CD4-positive, alpha-beta T cell (primary cell): ENCODE measurements at places on chromosomes 5 and 9. TPM values are rescaled to one million over a fixed set of nuclear protein-coding genes. Genes with fewer than 3 reads are reported as not detected.

The ENTREP1 gene
- total RNA-seq = 0.08 TPM

GRCh38 chr9:121760571-121760970 is 109.1 kb downstream of the DAB2IP start:
- DNase-seq = no peak

The EGFL7 gene
- not detected for total RNA-seq

GRCh38 chr5:109695005-109695926 is 5.5 kb downstream of the MAN2A1 start:
- no peak for DNase-seq

The STX17 gene
- total RNA-seq = 29.3 TPM

DNA sequence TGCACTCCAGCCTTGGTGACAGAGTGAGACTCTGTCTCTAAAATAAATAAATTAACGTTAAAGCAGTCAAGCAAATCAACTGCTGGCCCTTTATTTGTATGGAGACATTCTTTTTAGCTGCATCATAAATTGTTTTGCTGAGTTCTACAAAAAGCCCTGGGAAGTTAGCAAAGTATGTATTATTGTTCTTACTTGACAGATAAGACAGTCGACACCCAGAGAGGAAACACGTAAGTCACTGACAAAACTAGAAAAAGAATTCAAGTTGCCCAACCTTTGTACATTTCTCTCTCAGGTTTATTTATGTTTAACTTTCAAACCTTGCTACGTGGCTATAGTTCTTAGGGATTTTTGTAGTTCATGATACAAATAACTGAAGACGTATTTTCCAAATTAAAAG is 40.4 kb upstream of the MACIR start:
- DNase-seq = no peak

GRCh38 chr5:99061711-99062110 is 132.9 kb upstream of the CHD1 start:
- no peak for DNase-seq

DNA sequence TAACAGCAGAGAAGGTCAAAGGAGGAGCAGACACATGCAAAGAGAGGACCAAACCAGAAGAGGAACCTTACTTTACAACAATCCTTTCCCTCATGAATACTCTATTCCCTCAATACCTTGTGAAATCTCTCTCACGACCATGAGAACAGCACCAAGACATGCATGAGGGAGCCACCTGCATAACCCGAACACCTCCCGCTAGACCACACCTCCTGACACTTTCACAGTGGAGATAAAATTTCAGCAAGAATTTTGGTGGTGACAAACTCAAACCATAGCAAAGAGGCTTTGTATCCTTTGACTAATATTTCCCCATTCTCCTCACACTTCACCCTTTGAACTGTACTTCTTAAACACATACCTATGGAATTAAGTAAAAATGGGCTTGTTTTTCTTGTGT is 101.7 kb downstream of the RORB start:
- DNase-seq = no peak

DNA sequence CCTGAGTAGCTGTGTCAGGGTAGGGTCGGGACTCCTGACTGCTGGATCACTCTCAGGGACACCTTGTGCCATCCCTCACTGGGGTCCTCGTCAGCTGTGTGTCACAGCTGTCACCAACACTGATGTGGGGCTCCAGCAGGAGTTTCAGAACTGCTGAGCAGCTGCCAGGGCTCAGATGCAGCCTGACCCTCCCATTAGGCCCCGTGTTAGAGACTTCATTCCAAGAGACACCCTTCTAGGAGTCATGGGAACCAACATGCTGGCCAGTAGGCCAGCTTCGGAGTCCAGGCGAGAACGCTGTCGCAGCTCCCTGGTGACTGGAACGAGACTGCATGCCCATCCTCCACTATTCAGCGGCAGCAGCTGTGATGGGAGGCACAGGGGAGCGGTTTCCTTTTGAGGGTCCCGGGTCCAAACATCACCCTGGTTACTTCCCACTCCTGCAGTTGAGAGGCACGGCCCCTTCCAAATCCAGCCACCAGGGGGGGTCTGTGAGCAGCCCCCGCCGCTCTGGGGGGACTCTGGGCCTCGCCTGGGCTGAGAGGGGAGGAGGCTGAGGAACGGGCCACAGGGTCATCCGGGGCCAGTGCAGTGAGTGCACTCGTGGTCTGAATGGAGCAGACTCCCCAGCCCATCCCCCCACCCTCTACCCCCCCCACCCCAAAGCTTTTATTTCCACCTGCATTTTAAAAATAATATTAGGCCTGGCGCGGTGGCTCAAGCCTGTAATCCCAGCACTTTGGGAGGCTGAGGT is 12.6 kb upstream of the TCF7 start:
- DNase-seq = peak; percentile 71

DNA sequence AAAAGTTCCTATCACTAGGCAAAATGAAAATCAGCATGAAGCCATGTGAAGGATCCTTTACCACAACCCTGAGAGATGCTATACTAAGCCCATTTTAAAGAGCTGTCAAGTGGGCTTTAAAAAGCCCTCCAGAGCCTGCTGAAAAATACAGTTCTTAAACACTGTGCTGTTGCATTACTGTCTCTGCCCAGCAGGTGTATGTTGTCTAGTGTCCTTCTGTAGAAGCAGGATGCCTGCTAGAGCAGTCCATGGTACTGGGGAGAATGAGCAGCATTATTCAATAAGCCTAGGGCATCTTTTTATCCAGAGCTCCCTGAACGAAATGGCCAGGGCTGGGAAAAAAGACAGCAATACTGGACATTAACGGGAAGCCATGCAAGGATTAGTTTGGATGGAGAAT is 126.2 kb upstream of the PLCXD3 start:
- no peak for DNase-seq

- DNase-seq = no peak
Observed at GRCh38 chr5:142446131-142446959, 121.5 kb upstream of the SPRY4 start.

DNA sequence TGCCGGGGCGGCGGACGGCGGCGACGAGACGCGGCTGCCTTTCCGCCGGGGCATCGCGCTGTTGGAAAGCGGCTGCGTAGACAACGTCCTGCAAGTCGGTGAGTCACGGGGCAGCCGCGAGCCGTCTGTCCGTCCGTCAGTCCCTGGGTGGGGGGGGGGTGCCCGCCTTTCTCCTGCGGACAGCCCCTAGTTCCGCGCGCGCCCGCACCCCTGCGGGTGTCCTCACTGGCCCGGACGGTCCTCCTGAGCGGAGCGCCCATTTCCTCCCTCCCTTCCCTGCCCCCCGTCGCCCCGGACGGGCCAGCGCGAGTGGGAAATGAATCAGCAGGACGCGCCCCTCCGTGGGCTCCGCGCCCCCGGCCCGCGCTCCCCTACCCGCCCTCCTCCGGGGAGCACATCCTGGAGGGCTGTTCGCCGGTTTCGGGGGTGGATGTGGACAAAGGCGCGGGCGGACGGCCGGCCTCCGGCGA is 828 bp downstream of the ZSWIM6 start:
- DNase-seq = peak; percentile 9

The CCDC180 gene
- 7.1 TPM for total RNA-seq

DNA sequence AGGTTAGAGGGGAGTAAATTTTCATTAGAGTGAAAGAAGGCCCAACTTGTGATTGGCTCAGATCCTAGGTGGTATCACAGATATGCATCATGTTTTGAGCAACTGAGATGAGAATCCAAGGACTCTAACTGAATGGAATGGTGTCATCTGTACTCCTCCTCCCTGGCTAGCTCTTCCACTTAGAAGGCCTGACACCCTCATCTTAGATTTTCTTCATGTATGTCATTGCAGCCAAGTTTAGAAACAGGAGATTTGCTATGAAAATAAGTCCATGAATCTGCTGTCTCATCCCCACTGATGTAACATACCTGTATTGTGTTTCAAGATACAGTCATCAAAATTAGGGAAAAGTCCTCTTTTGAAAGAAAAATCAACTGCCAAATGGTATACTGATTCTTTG is 54.4 kb downstream of the ITGA1 start:
- no peak for DNase-seq

- no peak for DNase-seq
Observed at GRCh38 chr5:124444147-124444775, 302.2 kb downstream of the ZNF608 start.

- DNase-seq = no peak
Observed at GRCh38 chr9:38376021-38376670, 16.4 kb upstream of the ALDH1B1 start.

DNA sequence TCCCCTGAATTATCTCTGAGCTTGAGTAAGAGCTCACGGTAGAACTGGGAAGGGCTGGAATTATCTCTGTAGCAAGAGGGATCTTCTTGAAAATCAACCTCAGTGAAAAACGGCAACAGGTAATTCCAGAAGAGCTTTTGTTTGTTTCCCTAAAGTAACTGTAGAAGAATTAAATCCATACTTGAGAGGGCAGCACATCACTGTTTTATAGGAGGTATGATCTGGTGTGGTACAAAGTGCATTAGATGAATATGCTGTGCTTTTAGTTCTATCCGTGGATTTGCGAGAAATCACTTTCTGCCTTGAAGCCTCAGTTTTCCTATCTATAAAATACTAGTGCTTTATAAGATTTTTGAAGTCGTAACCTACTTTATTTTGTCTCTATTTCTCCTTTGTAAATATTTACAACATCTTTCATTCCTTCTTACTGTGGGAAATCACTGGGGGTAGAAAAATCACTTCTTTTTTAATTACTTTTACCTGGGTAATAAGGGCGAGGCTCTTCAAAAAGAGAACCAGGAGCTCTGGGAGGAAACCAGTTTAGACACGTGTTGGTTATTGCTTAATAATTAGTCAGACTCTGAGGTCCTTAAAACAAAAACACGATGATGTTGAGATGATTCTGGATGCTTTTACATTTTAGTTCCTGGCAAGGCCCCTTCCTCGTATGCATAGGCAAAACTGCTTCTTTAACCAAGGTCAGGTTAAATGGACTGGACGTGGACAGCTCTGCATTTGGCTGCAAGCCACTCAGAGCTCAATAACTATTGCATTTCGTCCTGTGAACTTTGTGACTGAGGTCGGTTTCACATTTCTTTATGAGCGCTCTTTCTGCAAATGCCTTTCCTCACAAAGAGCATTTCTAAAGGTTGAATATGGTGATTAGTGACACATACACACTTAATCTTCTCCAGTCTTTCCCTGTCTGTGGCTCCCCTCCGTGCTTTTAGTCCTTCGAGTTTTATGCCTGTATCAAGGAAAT is 376.1 kb downstream of the BRINP1 start:
- no peak for DNase-seq

GRCh38 chr9:5577225-5577624 is 51.7 kb upstream of the RIC1 start:
- no peak for DNase-seq

- no peak for DNase-seq
Observed at GRCh38 chr5:74231697-74232096, 408.8 kb downstream of the ENC1 start.

DNA sequence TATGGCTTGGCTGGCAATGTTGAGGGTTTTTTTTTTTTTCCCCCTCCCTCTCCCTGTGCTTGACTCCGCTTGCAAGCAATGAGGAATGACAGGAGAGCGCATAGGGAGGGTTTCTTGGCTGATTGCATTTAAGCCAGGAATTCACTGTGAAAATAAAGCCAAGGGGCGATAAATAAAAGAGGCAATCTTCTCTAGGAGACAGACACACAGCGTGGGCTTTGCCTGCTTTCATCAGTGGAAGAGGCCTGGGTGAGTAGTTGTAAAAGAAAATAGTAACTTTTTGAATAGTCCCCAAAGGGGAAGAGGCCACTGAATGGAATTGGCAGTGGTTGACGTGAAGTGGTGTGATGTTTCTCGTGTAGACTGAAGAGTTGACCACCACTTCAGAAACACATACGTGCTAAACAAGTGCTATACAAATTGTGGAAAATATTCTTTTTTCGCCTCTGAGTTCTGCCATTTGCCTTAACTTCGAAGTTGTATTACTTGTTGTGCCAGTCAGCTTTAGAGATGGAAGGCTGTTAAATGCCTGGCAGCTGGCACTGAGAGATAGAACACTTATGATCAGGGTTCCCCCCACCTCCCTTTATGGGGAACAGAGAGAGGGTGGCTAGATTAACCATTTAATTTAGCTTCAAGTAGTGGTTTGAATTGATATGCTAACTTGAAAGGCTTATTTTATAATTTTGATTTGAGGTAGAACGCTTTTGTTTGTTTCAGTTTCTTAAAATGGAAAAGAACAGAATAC is 3.0 kb downstream of the ZSWIM6 start:
- no peak for DNase-seq

DNA sequence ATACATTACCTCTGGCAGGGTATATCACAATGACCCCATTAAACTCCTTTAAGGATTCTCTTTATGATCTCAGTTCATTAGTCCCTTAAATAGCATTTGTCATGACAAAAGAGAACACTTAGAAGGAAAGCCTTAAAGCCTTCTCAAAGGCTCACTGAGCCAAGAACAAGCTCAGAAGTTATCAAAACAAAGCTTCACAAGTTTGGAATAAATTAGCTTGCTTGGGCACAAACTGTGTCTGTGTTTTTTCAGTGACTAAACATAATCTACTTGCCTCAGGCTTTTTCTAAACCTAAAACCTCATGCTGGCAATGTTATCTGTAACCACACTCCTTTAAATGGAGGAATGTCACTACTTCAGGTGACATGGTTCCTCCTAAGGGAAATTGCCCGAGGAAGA is 1114.9 kb upstream of the C9orf72 start:
- DNase-seq = no peak

The RNF180 gene
- not detected for total RNA-seq

DNA sequence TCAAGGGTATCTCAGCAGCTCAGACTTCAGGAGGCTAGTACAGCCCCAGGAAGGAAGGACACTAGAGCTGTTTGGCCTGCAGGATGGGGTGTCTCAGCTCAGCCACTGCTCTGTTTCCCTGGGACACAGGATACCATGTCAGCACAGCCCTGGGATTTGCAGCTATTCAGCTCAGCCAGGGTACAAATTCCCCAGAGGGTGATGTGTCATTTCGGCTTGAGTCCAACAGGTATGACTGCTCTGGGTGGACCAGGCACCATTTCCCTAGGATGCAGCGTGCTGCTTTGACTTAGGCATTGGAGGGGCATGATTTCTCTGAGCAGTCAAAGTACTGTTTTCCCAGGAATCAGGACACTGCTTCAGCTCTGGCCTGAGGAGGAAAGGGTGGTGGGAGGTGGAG is 130.1 kb downstream of the ARSB start:
- no peak for DNase-seq

DNA sequence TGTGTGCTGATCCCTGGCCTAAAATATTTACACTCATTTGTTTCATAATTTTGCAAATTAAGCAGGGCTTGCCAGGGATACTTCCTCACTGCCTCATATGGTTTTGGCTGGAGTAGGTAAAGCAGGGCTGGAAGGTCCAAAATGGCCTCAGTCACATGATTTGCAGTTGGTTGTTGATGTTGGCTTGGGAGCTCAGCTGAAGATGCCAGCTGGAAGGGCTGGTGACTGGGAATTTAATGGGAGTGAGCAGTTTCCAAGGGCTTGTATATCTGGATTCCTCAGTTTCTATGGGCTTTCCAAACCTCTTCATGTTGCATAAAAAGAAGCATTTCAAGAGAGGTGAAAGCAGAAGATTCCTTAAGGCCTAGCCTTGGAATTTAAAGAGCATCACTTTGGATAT is 729.3 kb downstream of the CDH18 start:
- DNase-seq = no peak

The OR1J2 gene
- not detected for total RNA-seq

- DNase-seq = no peak
Observed at GRCh38 chr5:97764700-97765099, 581.7 kb upstream of the RIOK2 start.

The SLC6A18 gene
- not detected for total RNA-seq

- DNase-seq = no peak
Observed at GRCh38 chr5:72167804-72168203, 60.5 kb downstream of the MAP1B start.

GRCh38 chr9:23287390-23287789 is 538.6 kb downstream of the ELAVL2 start:
- no peak for DNase-seq

The C5orf34 gene
- 0.88 TPM for total RNA-seq

The SPINK5 gene
- total RNA-seq = not detected

The DMRT2 gene
- total RNA-seq = not detected
